Cardiac fibroblast (primary cell): ENCODE measurements at places on chromosomes 13 and 19.
A peak's percentile ranks its signal among the peaks of the same experiment; 100 is the strongest.

GRCh38 chr19:57002710-57003109, 117.1 kb upstream of the USP29 start:
- DNase-seq, result no peak

- DNase-seq, result no peak
These were observed 559.8 kb upstream of the ATXN8OS start for GRCh38 chr13:69547780-69548179.

GRCh38 chr13:51645761-51646670, 61.8 kb downstream of the WDFY2 start:
- DNase-seq, result no peak

DNA sequence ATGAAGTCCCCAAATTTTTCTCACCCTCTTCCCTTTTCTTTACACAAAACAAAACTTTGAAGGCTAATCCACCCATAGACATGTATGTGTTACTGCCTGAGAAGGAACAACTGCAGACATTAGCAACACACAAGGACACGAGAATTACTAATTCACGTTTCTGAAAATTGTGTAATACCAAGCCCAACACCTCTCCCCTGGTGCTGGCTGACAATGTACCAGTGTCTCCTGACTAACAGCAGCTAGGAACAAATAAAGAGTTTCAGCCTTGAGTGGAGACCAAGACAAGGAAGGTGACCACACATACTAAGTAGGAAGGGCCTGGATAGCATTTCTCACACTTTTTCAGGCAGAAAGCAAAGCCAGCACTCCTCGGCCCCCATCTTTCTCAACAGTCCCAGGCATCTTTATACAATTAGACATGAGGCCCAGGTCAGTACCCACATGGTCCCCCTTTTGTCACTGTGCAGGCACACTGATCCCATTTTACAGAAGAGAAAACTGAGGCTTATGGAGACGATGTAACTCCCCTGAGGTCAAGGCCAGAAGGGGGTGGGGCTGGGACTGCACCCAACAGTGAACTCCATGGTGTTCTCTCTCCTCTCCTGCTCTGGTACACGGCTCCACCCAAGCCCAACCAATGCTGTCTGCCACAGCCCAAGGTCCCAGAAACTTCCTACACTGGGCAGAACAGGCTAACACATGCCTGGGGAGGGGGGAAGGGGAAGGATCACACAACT, 8.7 kb downstream of the BRD4 start:
- DNase-seq, result peak; percentile 69

DNA sequence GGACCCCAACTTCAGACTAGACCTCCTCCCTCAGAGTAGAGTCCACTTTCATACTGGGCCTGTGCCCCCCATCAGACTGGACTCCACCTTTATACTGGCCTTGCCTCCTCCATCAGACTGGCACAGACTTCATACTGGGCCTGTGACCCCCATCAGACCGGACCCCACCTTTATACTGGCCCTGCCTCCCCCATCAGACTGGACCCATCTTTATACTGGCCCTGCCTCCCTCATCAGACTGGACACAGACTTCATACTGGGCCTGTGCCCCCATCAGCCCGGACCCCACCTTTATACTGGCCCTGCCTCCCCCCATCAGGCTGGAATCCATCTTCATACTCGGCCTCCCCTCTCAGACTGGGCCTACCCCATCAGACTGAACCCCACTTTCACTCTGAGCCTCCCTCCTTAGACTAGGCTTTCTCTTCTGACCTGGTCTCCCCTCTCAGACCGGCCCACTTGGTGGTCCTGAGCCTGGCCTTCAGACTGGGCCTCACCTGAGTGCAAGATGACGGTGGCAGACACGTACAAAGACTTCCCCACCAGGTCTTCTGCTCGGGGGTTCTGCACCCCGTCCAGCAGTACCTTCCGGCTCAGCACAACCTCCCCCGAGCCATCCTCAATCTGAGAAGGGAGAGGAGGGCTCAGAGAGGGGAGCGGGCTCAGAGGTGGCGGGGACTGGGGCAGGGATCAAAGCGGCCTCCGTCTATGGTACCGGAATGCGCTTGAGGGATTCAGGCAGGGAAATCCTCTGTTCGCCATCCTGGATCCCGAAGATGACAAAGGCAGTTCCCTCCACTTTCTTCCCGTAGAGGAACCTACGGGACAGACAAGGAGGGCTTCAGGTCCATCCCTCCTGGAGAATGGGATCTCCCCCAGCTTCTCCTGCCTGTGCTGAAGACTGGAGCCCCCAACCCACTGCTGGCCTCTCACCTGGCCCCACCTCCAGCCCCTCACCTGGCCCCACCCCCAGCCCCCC, 7.5 kb downstream of the C3 start:
- DNase-seq, result no peak

GRCh38 chr13:102965802-102966201, 100.4 kb downstream of the SLC10A2 start:
- no peak for DNase-seq

DNA sequence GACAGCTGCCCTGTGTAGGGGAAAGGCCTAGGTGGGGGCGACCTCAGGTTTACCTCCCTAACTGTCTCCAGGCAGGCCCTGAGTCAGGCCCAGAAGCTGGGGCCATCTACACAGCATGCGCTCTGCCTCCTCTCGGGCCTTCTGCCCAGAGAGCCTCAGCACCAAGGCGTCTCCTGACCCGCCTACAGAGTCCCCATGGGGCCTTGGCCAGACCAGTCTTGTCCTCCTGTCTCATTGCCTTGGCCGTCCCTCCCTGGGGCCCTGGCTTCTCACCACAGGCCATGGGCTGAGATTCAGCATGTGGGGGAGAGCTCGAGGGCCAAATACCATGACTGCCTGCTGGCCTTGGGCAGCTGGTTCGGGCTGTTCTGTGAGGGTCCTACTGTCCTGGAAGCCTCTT, 59.0 kb downstream of the SMARCA4 start:
- DNase-seq, result peak; percentile 25

GRCh38 chr19:10271543-10272086, 695 bp downstream of the ICAM1 start:
- peak; percentile 66 for DNase-seq

- no peak for DNase-seq
These were observed 1.1 kb upstream of the LSR start for GRCh38 chr19:35247526-35248309.

DNA sequence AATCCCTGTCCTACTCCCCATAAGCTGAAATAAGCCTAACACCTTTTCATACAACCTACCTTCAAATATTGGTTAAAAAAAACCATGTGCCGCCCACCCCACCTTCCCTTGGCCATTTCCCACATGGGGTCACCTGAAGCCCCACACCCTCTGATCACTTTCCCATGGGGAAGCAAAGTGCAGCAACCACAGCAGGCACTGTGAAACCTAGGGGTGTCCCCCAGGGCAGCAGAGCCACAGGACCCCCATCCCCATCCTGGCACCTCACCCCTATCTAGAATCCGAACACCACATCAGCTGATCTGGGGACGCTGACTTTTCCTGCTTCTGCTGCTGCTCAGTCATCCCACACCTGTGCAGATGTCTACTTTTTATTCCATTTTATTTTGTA, 19.9 kb downstream of the CEACAM21 start:
- DNase-seq, result no peak

- no peak for DNase-seq
These were observed 7.1 kb upstream of the GRTP1 start for GRCh38 chr13:113371061-113371460.

GRCh38 chr13:50990065-50990817, 80.7 kb downstream of the RNASEH2B start:
- no peak for DNase-seq

DNA sequence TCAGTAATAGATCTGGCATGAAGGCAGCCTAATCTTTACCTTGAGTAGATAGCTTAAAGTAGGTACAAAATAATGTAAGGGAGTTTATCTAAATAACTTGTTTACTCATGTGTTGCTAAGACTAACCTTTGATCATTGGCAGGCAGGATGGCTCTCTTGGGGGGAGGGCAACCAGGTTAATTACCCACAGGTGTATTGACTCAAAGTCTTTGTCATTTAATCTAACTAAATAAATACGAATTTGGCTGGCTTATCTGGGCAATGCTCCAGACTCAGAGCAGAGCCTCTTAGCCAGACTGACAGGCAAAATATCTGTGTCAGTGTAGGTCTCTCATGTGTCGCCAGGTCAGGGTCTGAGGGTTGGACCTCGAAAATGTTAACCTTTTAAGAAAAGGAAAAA, 283.4 kb upstream of the KLHL1 start:
- DNase-seq, result no peak

- peak; percentile 41 for DNase-seq
These were observed 19.6 kb downstream of the TMEM150B start for GRCh38 chr19:55305491-55305890.

DNA sequence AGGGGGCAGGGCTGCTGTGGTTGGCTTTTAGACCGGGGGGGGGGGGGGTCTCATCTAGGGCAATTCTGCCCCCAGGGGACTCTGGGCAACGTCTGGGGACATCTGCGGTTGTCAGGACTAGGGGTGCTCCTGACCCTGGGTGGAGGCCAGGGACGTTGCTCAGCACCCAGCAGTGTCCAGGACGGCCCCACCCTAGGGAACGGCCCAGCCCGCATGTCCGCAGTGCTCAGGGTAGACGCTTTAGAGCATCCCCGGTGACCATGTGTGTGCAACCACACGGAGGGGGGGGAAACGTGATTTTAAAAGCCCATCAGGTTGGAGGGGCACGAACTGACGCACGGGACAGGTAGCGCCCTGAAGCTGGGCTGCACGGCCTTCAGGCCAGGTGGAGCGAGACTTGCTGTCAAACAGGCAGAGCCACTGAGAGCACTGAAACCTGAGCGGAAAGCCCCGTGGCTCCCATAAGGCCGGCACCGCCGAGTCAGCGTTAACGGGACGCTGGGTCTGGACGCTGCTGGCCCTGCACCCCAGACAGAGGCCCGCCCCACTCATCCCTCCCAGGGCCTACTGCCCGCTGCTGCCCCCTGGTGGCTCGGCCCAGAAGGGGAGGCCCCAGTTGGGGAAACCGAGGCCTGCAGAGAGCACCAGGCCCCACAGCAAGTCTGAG, 8.3 kb downstream of the CACTIN start:
- peak; percentile 65 for DNase-seq

DNA sequence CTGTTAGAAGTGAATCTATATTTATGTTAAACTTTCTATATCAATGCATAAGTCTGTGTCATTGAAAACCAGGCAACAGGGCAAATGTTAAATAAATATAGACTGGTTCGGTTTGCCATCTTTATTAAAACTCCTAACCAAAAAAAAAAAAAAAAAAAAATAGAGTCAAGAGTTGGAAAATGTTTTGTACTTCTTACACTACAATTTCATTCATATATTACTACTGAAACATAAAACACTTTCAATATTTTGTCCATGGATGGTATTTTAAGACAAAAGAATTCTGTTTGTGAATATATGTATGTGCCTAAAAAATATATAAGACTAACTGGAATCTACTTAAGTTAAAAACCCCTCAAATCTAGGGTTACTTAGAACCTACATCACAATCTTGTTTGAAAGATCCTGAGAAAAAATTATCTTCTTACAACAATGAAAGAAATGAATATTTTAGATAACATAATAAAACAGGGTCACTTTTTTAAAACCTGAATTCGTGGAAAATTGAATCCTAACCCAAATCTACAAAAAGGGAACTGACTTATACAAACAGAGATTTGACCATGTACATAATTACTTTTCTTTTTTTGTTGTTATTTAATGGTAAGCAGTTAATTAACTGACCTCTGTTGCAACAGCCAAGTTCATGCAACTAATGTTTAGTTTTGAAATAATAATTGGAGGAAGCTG, 5.1 kb downstream of the DACH1 start:
- DNase-seq, result no peak

- no peak for DNase-seq
These were observed 167.8 kb downstream of the DLEU7 start for GRCh38 chr13:50675651-50676050.

DNA sequence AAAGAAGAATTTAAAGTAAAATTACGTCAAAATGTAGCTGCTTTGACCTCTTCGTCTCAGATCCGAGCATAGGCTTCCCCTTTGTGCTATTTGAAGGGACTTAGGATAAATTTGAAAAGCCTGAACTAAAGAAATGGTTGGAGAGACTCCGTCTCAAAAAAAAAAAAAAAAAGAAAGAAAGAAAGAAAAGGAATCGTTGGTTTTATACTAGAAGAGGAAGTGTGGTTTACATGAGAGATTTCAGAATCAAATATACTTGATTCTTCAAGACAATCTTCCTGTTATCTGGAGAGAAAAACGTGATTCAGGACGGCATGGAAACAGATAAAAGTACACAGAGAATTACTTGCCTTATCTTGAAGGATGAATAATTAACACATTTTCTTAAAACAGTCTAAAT, 474 bp upstream of the ZNF780B start:
- DNase-seq, result peak; percentile 2

DNA sequence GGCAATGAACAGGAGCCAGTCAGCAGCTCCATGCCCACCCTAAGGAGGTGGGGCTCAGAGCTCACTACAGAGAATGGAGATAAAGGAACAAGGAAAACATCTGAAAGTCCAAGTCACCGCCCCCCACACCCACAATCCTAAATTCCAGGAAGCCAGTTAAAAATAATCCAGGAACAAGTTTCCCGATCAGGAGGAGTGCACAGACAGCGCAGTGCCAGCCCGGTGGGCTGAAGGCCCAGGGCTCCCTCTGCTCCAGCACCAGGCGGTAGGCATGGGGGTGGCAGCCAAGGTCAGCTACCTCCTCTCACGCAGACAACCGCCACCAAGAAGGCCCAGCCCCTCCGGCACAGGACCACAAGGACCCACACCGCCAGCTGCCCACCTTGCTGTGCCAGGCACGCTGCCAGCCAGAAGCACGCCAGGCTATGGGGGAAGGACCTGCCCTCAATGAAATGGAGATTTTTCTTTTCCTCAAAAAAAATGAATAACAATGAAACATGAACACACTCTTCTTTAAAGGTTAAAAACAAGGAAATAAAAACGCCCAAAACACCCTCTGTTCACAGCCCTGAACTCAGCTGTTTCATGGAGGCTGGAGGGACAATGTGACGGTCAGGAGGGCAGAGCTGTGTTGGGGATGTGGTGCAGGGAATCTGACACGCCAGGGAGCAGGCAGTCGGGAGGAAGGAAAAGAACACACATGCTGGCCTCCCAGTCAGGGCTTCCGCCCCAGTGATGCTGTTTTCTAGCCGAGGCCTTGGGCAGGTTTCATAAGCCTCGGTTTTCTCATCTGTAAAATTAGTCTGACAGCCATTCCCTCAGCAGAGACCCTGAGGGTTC, 11.0 kb downstream of the STK24 start:
- DNase-seq, result peak; percentile 37

DNA sequence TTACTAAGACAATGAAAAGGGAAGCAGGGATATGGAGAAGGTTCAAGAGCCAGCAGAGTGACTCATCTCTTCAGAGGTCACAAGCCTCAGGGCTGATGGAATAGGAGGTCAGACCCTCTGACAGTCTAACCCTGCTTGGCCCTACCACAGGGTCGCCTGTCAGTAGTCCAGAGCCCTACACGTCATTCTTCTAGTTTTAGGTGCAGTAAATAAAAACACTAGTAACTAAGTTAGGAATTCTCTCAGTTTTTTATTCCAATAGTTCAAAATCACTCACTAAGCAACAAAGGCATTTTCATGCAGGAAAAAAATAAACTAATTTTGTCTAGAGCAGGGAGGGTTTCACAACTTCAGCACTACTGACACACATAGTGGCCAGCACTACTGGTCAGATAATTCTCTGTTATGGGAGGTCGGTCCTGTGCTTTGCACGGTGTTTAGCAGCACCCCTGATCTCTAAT, 27.2 kb downstream of the FOXO1 start:
- DNase-seq, result peak; percentile 67

GRCh38 chr13:44573071-44573470, 3.1 kb downstream of the TSC22D1 start:
- no peak for DNase-seq

- DNase-seq, result no peak
These were observed 27.7 kb downstream of the TUBA3C start for GRCh38 chr13:19153782-19154450.

GRCh38 chr13:30666113-30666512, 48.4 kb downstream of the USPL1 start:
- DNase-seq, result no peak

GRCh38 chr19:8370176-8371010, 6.4 kb downstream of the ANGPTL4 start:
- DNase-seq, result no peak
